Stimulated activated CD4-positive, alpha-beta T cell treated with anti-CD3 and anti-CD28 coated beads, Interleukin-1b, Interleukin-23, amount 100 ng/mL, for 1 hour (primary cell): ENCODE measurements at places on chromosomes 12 and 14.

DNA sequence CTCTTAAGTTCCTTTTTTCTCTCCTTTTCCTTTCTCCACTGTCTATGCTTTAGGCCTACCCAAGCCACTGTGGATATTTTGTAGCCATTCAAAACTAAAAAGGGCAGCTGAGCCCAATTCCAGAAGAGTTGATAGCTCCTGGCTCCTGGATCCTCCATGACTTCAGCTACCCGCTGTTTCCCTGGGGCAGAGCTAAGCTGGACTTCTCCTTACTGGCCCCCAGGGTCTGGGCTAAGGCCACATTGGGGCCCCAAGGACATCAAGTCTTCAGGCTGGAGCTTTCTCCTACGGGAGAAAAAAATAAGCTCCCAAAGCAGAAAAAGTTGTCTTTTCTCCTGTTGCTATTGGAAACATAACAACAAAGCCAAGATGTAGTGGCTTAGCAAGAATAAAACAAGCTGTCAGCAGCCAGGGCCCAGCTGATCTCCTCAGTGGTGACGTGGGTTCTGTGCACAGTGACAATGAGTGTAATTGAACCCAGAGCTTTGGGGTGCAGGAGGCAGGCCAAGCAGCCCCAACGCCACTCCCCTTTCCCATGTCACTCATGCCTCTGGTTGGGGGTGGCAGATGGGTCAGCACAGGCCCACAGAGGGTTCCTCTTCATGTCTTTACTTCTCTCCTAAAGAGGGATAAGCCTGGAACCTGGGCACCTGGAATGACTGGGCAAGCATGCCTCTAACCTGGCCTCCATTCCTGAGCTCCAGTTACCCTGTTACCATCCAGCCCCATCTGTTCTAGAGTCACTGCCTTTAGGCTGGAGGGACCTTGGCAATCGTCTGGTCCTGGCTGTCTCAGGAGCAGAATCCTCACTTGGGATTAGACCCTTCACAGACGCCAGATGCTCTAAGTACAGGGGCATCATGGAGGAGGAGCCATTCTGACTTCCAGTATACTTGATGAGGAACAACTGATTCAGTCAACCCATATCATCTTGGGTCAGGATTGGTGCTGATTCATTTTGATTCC, 171.2 kb downstream of the ZFP36L1 start:
- no peak for DNase-seq

DNA sequence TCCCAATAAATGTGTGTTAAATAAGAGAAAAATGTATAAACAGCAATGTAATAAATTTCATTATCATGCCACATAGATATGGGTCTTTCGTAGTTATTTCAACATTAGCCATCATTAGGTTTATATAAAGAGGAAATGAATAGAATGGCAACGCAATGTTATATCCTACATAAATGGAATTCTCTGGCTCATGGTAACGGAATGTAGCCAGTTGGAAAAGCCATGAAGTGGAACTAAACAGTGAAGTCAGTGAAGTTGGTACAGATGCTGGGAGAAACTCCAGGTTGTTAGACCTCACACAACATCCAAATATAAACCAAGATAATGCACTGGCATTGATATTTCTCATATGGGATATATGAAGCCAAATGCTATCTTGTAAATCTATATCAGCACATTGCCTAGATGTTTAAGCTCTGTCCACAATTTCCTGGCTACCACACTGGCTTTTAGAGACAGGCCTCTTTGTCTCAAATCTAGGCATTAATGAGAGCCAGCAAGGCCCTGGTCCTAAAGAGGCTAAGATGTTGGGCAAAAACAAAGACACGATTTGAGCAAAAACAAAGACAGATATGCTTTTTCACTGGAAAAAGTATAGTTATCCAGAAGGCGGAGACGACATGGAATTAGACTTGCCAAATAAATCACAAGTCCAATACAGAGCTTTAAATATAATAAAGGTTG, 861.0 kb downstream of the RPS29 start:
- DNase-seq = no peak

- DNase-seq = no peak
These were observed 151.8 kb upstream of the PRMT8 start for GRCh38 chr12:3339221-3339620.

DNA sequence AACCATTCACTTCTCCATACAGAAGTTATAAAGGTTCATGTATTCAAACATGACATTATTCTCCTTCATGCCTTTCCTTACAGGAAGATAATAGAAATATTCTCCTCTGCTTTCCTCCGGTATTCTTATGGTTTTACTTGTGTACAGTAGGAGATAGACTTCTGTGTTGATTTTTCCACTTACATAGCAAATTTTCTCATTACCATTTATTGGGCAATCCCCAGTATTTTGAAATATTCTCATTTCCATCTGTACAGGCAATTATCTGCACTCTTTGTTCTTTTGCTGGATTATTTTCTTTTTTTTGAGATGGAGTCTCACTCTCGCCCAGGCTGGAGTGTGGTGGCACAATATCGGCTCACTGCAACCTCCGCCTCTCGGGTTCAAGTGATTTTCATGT, 11.0 kb downstream of the PXMP2 start:
- DNase-seq = no peak

DNA sequence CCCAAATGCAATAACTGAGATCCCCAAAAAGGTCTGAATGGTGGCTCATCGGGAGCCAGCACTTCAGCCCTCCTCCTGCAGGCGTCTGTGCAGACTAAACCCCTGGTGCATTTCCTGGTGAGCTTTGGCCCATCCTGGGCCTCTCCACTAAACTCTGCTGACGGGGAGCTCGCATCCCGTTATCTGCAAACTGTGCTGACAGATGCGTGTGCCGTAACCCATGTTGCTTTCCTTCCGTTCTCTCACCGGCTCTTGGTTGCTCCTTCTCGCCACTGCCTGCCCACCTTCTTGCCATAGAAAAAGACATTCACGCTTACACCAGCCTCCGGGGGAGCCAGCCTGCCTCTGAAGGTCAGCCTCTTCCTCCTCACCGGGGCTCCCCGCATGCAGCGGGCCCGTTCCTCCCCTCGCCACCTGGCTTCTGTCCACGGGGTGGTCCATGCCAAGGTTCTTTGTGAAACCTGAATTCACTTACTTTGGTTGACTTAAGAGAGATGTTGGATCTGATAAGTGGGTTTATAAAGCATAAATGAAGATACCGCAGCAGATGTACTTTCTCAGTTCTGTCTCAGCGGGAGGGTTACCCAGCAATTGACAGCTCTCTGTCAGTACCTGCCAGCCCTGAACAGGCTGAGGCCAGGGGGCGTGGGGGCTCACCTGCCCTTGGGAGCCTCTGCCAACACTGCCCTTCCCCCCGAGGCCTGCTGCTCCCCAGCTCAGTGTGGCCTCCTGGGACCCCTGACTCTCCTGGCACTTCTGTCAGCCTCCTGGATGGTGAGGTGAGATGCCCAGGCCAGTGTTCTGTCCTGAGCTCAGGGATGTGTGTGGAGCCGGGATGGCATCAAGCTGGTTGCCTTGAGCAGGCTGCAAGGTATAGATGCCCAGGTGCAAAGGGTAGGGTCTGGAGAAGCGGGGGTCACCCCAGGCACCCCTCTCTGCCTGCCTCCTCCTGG, 14.2 kb downstream of the ZFYVE21 start:
- no peak for DNase-seq

GRCh38 chr12:126493366-126494108, 1428.3 kb downstream of the AACS start:
- no peak for DNase-seq

GRCh38 chr14:84885061-84885460, 644.9 kb upstream of the FLRT2 start:
- DNase-seq = no peak

DNA sequence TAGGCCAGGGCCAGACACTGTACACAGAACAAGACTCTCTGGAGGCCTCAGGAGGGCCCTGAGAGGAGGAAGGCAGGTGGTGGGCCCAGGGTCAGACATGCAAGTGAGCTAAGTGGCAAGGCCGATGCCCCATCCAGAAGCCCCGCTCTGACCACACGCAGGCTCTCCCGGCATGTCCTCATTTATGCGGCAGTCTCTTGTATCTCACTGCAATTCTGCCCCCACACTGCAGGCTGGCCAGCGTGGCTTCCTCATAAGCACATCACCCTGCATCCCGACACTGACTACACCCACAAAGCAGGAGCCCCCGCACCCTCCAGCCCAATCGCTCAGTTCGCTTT, 17.5 kb downstream of the SSH1 start:
- no peak for DNase-seq
